ENCODE measurements at places on chromosomes 6 and 20.

DNA sequence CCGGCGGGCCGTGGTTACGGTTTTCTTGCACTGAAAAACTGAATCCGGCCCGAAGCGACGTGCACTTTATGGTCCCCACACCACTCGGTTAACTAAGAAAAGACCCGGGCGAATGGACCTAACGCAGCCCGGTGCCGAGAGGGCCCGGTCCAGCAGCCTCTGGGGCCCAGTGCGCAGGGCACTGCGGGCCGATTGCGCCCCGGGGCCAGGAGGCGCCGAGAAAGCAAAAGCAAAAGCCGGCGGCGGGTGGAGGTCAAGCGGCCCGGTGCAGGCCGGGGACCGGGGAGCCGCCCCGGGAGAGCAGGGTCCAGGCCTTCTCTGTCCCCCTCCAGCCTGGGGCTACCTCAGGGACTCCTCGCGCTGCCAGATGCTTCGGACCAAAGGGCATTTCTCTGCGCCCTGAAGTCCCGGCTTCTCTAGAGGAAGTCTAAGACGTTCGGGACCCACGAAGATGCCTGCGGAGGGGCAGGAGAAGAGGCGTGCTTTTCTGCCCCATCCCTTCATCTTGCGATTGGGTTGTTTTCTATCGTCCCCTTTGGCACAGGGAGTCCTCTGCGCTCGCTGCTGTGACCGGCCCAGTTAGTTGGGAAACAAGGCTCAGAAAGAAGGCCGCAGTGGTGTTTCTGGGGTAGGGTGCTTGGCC, 4.4 kb downstream of the FOXF2 start:
- DNase-seq: no peak

- DNase-seq: no peak
Measured at GRCh38 chr20:16412906-16413305, 160.3 kb downstream of the KIF16B start.

DNA sequence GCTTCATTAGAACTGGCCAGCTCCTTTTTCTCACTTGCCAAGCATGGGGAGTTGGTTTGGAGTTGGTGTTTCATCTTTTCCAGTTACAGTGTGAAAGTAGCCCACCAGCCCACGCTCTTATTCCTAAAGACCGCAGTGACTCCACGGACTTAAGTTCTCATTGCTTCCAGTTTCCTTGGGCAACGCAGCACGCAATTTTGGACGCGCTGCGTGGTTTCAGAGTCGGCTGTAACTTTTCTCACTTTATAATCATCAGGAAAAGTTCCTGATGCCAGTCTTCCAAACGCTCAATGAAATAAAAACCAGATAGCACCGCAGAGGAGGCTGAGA, 381 bp upstream of the PEX7 start:
- DNase-seq: no peak

GRCh38 chr6:34276881-34277762, 28.3 kb upstream of the SMIM29 start:
- DNase-seq: no peak

- peak; percentile 30 for DNase-seq
Measured at GRCh38 chr6:112281821-112282615, 27.7 kb upstream of the LAMA4 start.

GRCh38 chr6:87669051-87669450, 33.0 kb downstream of the AKIRIN2 start:
- DNase-seq: no peak

GRCh38 chr6:118783931-118784550, 109.9 kb upstream of the ASF1A start:
- DNase-seq: no peak

- DNase-seq: no peak
Measured at GRCh38 chr6:44179072-44179536, 20.5 kb downstream of the CAPN11 start.

GRCh38 chr20:46946181-46946624, 51.6 kb downstream of the EYA2 start:
- DNase-seq: no peak

GRCh38 chr6:50390416-50390815, 322.9 kb upstream of the TFAP2D start:
- no peak for DNase-seq

DNA sequence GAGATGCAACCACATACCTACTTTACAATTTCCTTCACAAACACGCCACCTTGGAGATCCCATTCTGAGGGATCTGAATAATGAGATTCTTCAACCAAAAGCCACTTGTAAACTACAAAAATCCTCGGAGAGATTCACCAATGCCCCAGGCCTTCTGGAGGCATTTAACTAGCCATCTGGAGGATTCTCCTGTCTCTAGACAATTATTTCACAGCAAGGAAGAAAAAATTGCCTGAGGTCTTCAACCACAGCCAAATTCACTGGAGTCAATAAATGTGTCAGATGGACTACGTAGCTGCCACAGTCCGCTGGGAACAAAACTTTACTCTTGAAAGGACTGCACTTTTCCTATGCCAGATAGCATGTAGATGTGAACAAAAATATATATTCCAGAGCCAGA, 19.0 kb upstream of the DCDC2 start:
- no peak for DNase-seq

- DNase-seq: no peak
Measured at GRCh38 chr6:39867592-39867991, 66.7 kb downstream of the MOCS1 start.

DNA sequence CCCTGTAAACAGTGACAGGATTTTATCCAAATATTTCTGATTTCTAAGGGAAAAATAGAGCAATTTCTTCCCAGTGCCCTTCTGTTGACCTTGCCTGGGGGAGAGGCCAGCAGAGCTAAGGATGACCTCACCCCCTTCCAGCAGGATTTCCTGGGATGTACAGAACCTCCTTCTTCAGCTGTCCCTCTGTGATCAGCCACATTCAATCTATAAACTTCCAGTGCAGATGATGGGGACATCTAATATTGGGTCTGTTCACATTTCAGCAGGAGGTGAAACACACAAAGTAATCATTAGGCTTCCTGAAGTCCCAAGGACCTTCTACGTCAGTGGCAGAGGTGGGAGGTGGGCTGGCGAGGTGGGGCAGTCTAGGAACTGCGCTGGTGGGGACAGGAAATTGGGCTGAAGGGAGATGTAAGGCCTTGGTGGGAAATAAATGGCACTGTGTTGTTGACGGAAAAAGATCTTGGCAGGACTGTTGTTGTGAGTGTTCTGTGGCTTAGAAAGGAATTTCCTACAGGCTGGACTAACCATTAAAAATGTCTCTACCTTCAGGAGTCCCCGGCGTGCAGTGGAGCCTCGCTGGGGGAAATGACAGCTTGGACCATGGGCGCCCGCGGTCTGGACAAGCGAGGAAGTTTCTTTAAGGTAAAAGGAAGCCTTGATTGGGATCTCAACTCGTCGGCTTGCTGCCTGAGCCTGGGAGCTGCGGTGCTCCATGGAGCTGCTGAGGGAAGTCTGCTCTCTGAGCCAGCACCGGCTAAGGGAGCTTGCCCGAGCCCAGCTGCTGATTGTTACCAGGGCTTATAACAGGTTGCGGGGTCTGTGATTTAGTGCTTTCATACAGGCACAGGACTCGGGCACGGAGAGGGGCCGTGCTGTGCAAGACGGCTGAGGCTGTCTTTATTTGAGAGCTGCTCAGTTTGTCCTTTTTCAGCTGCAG, 127.9 kb upstream of the NAA20 start:
- DNase-seq: peak; percentile 40

DNA sequence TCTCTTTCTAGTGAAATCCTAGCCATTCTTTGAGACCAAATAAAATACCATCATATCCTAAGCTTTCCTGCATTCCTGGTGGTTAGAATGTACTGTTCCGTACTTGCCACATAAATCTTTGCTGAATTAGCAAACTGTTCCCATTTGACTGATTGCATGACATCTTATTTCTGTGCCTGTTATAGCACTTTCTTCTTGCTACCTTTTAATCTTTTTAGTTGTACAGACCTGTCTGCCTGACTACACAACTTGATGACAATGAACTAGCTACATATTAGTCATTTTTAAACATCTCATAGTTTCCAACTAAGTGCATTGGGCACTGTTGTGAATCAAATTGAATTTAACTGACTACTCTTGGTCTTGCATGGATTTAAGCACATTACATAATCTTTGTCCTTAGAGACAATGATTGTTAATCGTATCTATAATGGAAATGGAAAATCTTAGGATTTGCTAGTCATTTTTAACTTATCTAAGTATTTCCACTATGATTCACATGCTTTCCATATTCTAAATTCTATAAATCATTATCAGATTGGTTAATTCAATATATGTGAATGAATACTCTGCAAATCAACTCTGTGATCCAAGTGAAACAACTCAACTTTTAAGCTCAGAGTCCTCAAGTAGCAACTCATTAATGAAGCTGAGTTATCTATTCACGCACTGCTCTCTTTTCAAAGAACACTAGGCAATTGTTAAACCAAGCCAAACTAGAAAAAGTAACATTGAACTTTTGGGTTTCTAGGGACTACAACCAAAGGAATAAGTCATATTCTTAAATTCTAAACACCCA, 109.0 kb downstream of the TNFRSF21 start:
- DNase-seq: no peak

- no peak for DNase-seq
Measured at GRCh38 chr6:146267946-146268345, 239.1 kb downstream of the GRM1 start.

GRCh38 chr6:89140347-89141156, 5.3 kb upstream of the PM20D2 start:
- DNase-seq: no peak

DNA sequence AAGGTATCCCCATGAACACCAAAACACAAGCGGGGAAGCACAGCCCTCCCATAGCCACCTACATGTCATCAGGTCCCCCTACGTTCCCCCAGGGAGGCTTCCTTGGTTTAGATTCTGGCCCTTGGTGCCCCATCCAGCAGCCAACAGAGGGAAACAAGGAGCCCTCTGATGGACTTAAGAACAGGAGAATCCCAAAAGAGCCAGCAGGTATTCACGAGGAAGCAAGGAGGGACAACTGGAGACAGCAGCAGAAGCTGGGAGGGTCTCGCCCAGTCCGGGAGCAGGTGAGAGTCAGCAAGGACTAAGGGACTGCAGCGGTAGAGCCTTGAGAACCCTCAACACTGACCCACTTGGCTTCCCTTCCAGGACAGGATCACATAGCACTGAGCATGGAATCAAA, 58.4 kb upstream of the TOP1 start:
- DNase-seq: no peak

- DNase-seq: no peak
Measured at GRCh38 chr6:3911130-3911529, 62.0 kb downstream of the FAM50B start.

- no peak for DNase-seq
Measured at GRCh38 chr6:152979116-152979515, 3.7 kb downstream of the FBXO5 start.

- no peak for DNase-seq
Measured at GRCh38 chr6:72386324-72386723, 235.5 kb upstream of the KCNQ5 start.

GRCh38 chr6:113750151-113750855, 106.8 kb upstream of the MARCKS start:
- no peak for DNase-seq

GRCh38 chr6:25829375-25829774, 2.5 kb downstream of the SLC17A1 start:
- DNase-seq: no peak

- DNase-seq: no peak
Measured at GRCh38 chr20:55160996-55161395, 685.6 kb downstream of the DOK5 start.

GRCh38 chr6:818196-818595, 125.3 kb upstream of the EXOC2 start:
- DNase-seq: no peak

DNA sequence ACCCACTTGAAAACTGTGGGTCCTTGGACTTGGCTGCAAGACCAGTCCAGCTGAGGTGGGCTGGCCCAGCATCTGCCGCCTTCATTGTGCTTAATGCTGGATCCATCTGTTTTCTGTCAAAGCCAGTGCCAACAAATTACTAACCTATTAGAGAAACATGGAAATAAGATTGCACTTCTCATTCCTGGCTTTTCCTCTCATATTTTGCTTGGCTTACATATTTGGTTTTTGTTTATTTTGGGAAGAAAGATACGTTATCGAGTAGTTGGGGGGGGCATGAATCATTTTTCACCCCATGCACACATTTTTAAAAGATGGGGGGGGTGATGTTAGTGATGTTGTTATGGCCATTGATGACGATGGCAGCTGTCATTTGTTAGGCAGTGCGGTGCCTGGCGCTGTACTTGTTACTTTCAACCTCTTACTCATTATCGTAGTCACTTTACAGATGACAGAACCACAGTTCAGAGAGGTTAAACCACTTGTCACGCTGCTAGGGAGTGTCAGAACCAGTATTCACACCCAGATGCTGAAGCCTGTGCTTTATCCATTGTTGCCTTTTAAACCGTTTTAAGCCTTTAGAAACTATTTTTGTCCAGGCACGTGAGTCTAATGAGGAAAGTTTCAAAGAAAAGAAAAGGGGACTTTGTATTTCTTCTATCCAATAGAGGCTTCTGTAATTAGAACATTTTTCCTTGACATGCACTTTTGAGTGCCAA, 180.0 kb downstream of the TMEM242 start:
- no peak for DNase-seq

DNA sequence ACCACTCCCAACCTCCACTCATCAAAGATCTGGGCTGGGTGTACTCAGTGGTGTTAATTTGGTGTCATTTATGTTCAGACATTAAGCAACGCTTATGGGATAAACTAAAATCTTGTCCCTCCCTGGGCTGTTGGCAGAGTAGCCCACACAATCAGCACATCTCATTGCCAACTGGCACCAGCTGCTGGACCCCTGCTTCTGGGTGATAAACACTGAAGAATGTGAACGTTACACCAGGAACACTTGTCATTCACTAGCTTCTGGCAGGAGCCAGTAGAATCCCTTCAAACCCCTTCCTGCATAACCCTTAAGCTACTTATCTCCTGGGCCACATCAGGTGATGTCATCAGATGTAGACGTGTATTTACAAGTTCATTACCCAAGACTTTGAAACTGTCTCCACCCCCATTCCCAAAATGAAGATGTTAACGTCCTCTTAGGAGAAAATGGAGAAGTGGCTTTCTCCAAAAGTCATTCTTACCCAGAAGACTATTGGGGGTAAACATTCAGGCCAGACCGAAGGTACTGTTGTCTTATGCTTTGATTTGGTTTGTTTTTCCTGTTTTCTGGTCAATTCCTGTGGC, 107.8 kb upstream of the CD93 start:
- DNase-seq: no peak

GRCh38 chr6:36071281-36071680, 43.7 kb downstream of the MAPK14 start:
- no peak for DNase-seq

DNA sequence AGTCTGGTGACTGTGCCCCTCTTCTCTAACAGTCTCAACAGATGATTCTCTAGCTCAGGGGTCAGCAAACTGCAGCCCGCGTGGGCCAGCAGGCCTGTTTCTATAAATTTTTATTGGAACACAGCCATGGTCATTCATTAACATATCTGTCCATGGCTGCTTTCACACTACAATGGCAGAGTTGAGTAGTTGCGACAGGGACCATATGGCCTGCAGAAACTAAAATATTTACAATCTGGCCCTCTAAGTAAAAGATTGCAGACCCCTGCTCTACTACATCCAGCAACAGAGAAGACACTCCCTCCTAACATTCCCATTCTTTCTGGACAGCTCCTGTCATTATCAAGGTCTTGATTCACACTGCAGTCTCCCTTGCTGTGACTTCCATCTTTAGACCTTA, 45.2 kb downstream of the PLAGL2 start:
- no peak for DNase-seq

All from tibial nerve (tissue), 4 donors.